GM23248 (cell line): ENCODE measurements at places on chromosomes 7 and 10. TPM values are rescaled to one million over a fixed set of nuclear protein-coding genes. Genes with fewer than 3 reads are reported as not detected.

- no peaks in the 10 kb centered on the region for H3K27me3 ChIP-seq
- DNase-seq, result peak; percentile 9
- H3K4me1 ChIP-seq, result no peaks in the 10 kb centered on the region
- no peak overlapping the region for H3K4me3 ChIP-seq
- no peak overlapping the region for H3K27ac ChIP-seq
These were observed 40.2 kb downstream of the ARL4A start for GRCh38 chr7:12727455-12728191.

DNA sequence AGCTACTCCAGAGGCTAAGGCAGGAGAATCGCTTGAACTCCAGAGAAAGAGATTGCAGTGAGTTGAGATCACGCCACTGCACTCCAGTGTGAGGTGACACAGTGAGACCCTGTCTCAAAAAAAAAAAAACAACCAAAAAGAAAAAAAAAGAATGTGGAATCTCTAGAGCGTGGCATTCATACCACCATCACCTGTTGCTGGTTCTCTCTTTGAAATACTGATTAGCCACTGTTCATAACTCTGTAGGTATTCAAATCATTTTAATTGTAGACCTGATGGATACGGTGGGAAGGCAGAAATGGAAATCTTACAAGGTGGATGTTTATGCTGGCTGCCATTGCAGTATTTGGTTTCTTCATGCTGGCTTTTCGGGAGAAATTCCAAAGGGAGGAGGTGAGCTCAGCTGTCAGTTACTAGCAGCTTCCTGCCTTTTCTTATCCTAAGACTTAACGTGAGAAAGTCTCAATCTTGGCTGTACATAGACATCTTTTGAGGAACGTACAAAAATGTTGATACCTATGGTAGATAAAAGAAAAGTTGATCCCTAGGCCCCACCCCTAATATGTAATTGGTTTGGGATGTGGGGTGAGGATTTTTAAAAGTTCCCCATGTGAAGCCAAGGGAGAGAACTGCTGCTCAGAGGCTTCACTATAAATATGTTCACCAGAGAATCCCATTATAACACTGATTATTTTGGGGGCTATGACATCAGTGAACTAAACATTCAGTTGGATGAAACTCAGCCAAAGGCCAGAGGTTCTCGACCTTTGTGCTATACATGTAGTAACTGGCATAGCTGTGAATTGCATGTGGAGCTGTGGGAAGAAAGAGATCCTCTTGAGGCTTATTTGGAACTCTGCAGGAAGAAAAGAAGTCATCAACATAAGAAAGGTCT, 26.9 kb upstream of the MKLN1 start:
- no peaks in the 10 kb centered on the region for H3K36me3 ChIP-seq
- no peak for DNase-seq
- no peak overlapping the region for H3K27ac ChIP-seq
- H3K4me1 ChIP-seq, result peaks cover 6% of the 10 kb centered on the region

DNA sequence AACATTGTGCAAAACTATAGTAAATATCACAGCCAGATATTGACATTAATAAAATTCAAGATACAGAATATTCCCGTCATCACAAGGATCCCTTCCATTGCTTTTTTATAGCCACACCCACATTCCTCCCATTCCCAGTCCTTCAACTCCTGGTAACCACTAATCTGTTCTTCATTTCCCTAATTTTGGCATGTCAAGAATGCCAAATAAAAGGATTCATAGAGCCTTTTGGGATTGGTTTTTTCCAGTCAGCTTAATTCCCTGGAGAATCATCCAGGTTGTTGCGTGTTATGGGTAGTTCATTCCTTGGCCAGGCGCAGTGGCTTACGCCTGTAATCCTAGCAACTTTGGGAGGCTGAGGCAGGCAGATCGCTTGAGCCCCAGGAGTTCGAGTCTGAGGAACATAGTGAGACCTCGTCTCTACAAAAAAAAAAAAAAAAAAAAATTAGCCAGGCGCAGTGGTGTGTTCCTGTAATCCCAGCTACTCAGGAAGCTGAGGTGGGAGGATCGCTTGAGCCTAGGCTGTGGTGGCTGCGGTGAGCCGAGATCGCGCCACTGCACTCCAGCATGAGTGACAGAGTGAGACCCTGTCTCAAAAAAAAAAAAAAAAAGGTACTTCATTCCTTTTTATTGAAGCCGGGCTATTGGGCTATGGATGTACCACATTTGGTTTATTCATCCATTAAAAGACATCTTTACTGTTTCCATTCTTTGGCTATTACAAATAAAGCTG, 2.7 kb downstream of the OGDH start:
- H3K36me3 ChIP-seq, result no peaks in the 10 kb centered on the region
- H3K27ac ChIP-seq, result peak overlapping the region; percentile 83
- no peaks in the 10 kb centered on the region for H3K27me3 ChIP-seq
- H3K4me1 ChIP-seq, result peaks cover 25% of the 10 kb centered on the region
- peak overlapping the region; percentile 27 for H3K4me3 ChIP-seq

DNA sequence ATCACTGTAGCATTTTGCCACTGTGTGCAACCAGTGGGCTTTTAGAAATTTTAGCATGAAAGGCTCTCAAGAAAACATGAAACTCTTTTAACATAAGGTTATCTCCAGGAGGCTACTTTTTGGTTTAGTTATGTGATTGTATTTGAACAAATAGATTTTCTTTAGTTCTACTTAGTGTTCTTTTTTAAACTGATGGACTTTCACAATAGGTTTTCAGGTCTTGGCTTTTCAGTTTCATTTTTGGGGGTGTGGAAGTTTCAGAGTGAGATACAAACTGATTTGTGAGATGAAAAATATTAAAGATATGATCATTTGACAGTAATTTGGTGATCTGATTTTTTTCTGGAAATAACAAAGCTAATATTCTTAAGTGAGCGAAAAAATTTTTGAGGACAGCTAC, 344.1 kb downstream of the PHF14 start:
- H3K27ac ChIP-seq, result no peak overlapping the region
- no peak for DNase-seq
- no peaks in the 10 kb centered on the region for H3K27me3 ChIP-seq
- H3K4me3 ChIP-seq, result no peak overlapping the region
- H3K4me1 ChIP-seq, result peaks cover 3% of the 10 kb centered on the region; the same call in 1 of the 2 replicates

DNA sequence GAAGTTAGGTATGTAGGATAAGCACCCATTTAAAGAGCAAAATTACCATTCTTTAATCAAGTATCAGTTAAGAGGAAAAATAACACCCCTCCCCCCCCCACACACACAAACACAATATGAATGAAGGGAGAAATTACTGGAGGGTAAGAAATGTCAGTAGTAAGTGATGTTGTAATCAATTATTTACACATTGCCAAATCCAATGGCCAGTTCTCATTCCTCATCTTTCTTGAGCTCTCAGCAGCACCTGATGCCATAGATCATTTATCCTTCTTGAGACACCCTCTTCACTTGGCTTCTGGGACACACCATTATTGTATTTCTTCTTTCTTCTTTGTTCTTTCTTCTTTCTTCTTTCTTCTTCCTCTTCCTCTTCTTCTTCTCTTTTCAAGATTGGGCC, 33.7 kb upstream of the FAM3C start:
- no peak overlapping the region for H3K27ac ChIP-seq
- H3K27me3 ChIP-seq, result no peaks in the 10 kb centered on the region; the same call in 1 of the 2 replicates
- DNase-seq, result no peak
- H3K4me3 ChIP-seq, result no peak overlapping the region
- H3K4me1 ChIP-seq, result no peaks in the 10 kb centered on the region
- H3K36me3 ChIP-seq, result no peaks in the 10 kb centered on the region

DNA sequence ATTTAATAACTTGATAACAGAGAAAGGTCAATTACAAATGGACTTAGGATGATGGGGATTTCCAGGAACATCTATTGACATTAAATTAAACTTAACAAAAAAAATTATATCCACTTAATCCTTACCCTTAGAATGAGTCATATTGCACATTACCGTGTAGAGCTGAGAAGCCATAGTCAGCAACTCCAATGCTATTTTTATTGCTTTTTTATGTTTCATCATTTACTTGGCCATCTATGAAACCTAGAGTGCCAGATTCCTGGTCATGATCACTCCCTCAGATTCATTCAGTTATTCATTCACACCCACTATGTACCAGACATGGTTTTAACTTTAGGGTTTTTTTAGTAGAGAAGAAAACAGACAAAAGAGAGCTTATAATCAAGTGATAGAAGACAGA, 1180.4 kb downstream of the CNTNAP2 start:
- H3K27me3 ChIP-seq, result no peaks in the 10 kb centered on the region
- H3K4me3 ChIP-seq, result no peak overlapping the region
- peak; percentile 11 for DNase-seq
- H3K4me1 ChIP-seq, result no peaks in the 10 kb centered on the region
- H3K27ac ChIP-seq, result no peak overlapping the region

DNA sequence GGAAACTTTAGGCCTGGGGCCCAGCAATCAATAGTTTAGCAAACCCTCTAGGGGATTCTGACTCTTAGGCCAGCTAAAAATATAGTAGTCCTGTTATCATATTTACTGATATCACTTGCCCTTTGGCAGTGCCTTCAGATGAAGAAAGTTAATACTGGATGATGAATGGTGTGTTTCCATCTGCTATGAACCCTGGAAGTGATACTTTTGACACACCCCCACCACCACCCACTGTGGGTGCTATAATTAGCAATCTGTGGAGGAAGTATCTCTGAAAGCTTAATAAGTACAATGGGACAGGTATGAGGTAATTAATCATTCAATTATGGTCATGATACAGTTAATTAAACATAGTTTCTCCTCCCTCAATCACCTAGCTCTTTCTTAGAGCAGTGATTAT, 90.4 kb upstream of the LRRTM3 start:
- DNase-seq, result no peak
- no peaks in the 10 kb centered on the region for H3K36me3 ChIP-seq
- no peak overlapping the region for H3K4me3 ChIP-seq

DNA sequence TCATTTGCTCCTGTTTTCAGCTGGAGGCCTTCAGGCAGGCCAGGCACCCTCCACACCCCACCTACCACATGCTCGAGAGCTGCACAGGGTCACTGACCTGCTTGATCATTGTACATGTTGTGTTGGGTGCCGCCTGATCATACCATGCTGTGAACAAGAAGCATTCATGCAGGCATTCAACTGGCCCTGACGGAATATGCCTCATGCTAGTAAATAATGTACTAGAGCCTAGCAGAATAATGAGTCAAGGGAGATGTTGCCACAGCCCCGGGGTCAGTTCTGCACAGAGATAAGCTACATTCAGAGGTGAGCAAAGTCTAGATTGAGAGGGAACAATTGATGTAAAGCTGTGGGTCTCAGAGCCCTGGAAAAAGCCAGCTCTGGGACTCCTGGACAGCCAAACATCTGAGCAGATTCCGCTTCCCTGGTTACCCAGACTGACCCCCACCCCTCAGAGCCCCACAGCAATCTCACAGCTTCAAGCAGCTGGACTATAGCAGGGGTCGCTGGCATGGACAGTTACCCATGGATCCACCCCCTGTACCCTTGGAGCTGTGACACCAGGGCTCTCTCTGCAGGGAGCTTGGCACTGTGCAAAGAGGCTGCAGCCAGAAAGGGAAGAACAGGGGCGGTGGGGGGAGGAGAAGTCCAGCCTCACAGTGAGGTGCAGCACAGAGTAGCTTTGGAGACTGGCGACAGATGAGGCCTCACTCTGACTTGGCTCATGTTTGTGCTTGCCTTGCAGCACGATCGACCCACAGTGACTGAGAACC, 86.6 kb downstream of the FRMPD2 start:
- H3K4me3 ChIP-seq, result no peak overlapping the region
- no peaks in the 10 kb centered on the region for H3K36me3 ChIP-seq
- H3K4me1 ChIP-seq, result no peaks in the 10 kb centered on the region
- H3K27me3 ChIP-seq, result peaks cover 41% of the 10 kb centered on the region
- H3K27ac ChIP-seq, result no peak overlapping the region

GRCh38 chr10:11397077-11397965, 214.1 kb downstream of the USP6NL start:
- DNase-seq, result no peak
- no peak overlapping the region for H3K27ac ChIP-seq
- no peak overlapping the region for H3K4me3 ChIP-seq

The PEX1 gene
- polyA plus RNA-seq, result 6.4 and 6.5 TPM in 2 replicates

DNA sequence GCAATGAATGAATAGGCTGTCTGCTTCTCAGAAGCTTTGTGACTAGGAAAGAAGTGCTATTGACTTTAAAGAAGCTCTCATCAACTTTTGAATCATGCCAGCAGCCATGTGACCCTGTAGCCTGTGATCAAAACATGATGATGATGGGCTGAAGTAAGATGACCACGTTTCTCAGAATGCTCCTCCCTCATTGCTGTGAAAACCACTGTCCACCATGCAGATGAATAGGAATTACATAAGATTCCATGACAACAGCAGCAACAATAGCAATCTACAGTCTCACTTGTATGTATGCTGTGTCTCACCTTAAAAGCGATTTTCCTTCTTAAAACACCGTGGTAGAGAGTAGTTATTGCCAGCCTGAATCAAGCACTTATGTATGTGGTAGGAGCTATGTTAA, 228.4 kb downstream of the TRIL start:
- peak; percentile 75 for DNase-seq
- H3K27ac ChIP-seq, result peak overlapping the region; percentile 8; the same call in 1 of the 2 replicates
- H3K36me3 ChIP-seq, result no peaks in the 10 kb centered on the region
- H3K4me3 ChIP-seq, result no peak overlapping the region

GRCh38 chr7:38312821-38313220, 39.4 kb upstream of the TARP start:
- H3K4me1 ChIP-seq, result no peaks in the 10 kb centered on the region; the same call in 1 of the 2 replicates
- no peak for DNase-seq
- no peaks in the 10 kb centered on the region for H3K36me3 ChIP-seq
- peaks cover 8% of the 10 kb centered on the region; the same call in 1 of the 2 replicates for H3K27me3 ChIP-seq
- H3K27ac ChIP-seq, result no peak overlapping the region

The EXOC4 gene
- 23.4 and 23.9 TPM in 2 replicates for polyA plus RNA-seq

DNA sequence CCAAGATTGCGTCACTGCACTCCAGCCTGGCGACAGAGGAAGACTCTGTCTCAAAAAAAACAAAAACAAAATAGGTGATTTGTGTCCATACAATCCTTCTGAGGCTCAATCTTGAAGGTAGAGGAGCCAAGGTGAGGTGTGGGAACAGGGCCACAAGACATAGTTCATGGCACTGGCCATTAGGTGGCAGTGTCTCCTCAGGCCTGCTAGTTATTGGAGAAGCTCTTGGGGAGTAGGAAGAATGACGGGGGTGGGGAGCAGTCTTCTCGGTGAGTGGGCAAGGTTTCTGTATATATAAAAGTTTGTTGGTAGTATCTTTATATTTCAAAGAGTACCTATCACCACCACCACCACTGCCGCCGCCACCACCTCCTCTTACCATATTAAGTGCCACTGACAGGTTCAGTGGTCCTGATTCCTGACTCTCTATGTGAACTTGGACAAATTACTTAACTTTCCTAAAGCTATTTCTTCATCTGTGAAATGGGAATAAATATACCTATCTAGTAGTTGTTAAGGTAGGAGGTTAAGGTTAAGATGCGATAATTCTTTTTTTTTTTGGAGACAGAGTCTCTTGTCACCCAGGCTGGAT, 24.0 kb downstream of the CCSER2 start:
- no peaks in the 10 kb centered on the region for H3K27me3 ChIP-seq
- no peak overlapping the region for H3K4me3 ChIP-seq
- DNase-seq, result peak; percentile 73
- H3K4me1 ChIP-seq, result peaks cover 31% of the 10 kb centered on the region
- H3K27ac ChIP-seq, result no peak overlapping the region

- H3K4me3 ChIP-seq, result no peak overlapping the region
- no peak overlapping the region for H3K27ac ChIP-seq
- no peaks in the 10 kb centered on the region for H3K4me1 ChIP-seq
- DNase-seq, result peak; percentile 47
These were observed 315.3 kb downstream of the LHFPL3 start for GRCh38 chr7:104643587-104644217.

The RAB11FIP2 gene
- 7.5 and 9.0 TPM in 2 replicates for polyA plus RNA-seq
